ENCODE measurements at places on chromosomes 4 and X.

- DNase-seq, result no peak
Measured at GRCh38 chr4:77930876-77931275, 68.2 kb downstream of the MRPL1 start.

DNA sequence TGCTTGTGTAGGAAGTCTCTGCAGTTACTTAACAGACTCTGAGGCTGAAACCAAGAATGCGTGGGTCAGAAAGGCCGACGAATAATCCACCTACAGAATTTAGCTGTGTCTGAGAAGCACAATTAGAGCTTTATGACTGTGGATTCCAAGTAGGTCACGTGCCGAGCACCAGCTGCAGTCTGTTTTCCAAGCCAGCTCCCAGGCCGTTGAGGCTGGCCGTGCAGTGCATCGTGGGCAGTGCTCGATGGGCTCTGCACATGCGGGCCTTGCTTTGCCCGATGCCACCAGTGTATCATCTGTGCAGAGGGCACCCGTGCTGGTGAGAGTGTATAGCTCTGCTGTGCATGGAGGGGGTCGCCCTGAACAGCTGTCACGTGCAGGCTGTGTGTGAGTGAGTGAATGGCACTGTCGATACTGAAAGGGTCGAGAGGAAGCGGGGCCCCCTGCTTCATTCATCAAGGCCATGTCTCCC lies 67.5 kb upstream of the CLDN34 start:
- no peak for DNase-seq

GRCh38 chr4:14908635-14909034 lies 93.6 kb upstream of the CPEB2 start:
- DNase-seq, result no peak

- no peak for DNase-seq
Measured at GRCh38 chrX:148535639-148536038, 35.2 kb downstream of the AFF2 start.

DNA sequence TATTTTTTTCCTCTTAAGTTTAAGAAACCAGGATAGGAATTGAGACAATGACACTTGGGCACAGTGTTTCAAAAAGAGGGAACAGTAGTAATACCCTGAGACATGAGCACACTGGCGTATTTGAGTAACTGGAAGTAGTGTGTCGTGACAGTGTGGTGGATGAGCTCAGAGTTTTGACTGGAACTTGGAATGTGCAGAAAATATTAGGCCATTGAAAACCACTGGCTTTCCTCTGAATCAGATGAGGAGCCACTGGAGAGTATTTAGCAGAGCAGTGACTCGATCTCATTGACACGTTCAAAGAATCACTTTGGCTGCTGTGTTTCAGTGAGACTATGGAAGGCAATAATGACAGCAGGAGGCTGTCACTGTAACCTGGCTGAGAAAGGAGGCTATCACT lies 1531.2 kb downstream of the STIM2 start:
- DNase-seq, result no peak

DNA sequence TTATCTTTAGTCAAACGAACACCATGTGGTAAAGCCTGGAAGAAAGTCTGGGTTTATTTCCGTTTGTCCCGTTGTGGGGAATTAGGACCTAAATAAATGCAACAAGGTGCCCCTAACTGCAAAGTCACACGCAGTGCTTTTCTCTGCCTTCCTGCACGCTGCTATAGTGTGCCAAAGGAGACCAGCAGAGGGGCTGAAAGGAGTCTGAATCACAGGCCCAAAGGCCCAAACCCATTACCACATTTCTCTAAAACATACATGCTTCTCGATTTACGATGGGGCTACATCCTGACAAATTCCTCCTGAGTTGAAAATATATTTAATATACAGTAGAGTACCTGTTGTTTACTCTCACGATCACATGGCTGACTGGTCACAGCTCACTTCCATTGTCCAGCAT lies 4.5 kb downstream of the VEGFC start:
- DNase-seq, result no peak

DNA sequence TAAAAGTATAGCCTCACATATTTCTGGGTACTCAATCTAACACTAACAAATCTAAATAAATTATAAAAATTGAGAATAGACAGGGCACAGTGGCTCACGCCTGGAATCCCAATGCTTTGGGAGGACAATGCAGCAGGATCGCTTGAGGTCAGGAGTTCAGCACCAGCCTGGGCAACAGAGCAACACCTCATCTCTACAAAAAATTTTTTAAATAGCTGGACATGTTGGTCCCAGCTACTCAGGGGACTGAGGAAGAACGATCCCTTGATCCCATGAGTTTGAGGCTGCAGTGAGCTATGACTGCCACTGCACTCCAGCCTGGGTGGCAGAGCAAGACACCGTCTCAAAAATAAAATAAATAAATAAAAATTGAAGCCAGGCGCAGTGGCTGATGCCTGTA lies 192.7 kb downstream of the LRBA start:
- no peak for DNase-seq
